ENCODE measurements at places on chromosomes 12 and 14. TPM values are rescaled to one million over a fixed set of nuclear protein-coding genes. Genes with fewer than 3 reads are reported as not detected.

DNA sequence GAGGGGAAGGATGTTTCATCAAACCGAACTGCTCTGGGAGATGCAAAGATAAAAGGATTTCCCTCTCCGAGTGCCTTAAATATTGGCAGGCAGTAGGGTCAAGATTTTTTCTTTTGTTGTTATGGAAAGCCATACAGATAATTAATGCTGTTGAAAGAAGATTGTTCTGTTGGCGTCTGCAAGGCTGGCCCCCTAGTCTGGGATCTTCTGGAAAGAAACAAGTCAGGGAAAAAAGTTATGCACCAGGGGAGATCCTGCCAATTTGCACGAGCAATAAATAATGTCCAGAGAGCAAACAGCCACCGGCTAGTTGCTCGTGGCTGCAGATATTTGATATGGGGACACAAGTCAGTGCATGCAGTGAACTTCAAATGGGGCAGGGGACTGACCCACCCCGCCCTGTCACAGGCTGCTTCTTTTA lies 202.1 kb upstream of the MYL2 start:
- no peak for DNase-seq

The CPNE6 gene
- not detected for total RNA-seq

The C1S gene
- total RNA-seq: 0.64 TPM

DNA sequence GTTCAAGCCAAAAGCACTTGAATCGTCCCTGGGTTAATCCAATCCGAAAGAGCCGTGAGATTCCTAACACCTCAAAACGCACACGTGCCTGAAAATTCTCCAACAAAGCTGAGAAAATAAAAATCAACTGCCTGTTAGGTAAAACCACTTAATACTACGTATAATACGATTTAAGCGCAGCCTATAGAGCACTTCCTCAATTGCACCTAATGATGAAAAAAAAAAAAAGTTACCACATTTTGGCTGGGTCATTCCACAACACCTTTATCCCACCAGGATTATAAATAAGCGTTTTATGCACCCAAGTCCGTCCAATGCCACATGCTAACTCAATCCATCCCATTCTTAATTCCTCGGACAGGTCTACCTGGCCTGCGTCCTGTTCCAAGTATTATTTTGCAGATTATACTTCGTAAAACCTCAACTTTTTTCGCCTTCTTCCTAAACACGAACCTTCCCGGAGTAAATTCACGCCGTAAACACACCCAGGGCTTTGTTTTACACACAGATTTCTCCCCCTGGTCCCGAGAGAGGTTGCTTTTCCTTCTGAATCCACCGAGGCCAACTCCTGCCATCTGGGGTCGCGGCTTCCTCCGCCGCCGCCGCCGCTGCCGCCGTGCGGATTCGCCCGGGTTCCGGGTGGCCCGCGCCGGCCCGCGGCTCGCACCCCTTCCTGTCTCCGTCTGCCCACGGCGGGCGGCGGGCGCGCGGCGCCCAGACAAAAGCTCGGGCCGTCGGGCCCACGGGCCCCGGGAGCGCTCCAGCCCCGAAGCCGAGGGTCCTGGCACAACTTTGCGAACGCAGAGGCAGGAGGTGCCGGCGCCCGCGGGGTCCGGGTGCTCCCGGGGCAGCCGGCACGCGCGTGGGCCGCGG lies 66.2 kb downstream of the RNF34 start:
- DNase-seq: peak; percentile 77

The WASHC4 gene
- 247 TPM for total RNA-seq

GRCh38 chr14:69002069-69002468 lies 23.0 kb upstream of the ACTN1 start:
- DNase-seq: no peak

The TAS2R20 gene
- total RNA-seq: 3.4 TPM

DNA sequence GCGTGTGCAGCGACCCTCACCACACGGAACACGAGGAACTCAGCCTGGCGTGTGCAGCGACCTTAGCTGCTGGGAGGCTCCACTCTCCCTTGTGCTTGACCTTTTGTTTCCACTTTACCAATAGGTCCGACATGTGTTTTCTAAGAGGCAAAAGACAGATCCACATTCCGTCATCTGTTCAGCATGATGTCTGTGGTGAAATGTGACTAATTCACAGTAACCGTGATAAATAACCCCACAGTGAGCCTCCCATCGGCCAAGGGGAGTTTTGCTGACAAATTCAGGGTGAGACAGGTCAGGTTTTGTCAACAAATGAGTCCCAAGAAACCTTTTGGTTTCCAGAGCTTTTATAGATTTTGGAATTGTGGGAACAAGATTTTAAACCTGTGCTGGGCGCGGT lies 55.9 kb downstream of the MOK start:
- DNase-seq: no peak

All from B cell (primary cell).